ENCODE measurements at places on chromosomes 16 and 17.

DNA sequence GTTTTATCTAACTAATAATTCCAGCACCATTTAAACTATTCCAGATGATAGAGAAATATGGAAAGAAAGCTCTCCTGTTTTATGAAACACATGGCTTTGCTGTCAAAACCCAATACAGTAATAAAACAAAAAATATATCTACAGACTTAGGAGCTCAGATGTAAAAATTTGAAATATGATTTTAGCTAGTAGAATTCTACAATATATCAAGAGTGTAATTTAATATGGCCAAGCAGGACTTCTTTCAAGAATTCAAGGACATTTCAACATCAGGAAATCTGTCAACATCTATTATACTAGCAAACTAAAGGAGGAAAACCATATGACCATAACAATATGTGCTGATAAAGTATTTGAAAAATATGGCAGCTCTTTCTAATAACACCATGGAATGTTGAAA, 57.5 kb downstream of the CCDC182 start:
- DNase-seq: no peak

DNA sequence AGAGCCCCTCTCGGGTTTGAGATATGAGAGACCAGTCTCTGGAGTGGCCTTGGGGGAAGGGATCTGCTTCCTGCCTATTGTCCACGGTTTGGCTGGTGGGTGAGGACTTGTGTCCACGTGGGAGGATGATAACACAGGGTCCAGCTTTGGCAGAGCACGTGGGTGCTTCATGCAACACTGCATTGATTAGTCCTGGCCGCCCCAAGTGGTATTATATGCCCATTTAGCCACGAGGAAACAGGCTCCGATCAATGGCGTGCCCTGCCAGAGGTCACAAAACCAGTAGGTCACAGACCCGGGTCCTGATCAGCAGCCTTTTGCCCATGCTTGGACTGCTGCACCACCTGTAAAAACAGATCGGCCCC, 141.6 kb downstream of the RGS9 start:
- DNase-seq: no peak

DNA sequence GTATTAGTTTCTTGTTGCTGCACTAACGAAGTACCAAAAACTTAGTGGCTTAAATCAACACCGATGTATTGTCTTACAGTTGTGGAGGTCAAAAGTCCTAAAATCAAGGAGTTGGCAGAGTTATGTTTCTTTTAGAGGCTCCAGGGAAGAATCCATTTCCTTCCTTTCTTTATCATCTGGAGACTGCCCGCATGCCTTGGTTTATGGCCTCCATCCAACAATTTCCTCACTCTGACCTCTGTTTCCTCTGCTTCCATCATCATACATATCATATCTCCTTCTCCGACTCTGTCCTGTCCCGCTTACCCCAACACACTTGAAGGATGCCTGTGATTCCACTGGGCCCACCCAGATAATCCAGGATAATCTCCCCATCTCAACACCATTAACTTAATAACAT, 627.8 kb downstream of the KCNJ2 start:
- DNase-seq: no peak

DNA sequence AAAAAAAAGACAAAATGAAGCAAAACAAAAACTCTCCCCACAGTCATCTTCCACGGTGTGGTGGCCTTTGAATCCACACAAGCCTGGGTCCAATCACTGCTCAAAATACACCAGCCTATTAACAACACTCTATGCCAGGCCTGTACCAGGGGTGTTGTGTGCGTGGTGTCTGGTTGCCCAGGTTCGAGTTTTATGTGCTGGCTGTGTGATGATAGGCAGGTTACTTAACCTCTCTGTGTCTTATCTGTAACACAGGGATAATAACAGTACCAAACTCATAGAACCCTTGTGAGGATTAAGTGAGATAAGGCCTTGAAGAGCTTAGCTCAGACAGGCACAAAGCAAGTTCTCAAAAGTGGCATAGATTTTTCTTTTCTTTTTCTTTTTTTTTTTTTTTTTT, 235.2 kb downstream of the PARN start:
- no peak for DNase-seq

GRCh38 chr16:19809121-19809635, 75.5 kb downstream of the GPRC5B start:
- DNase-seq: no peak
